GM12892 (cell line): ENCODE measurements at places on chromosomes 5 and 9.

DNA sequence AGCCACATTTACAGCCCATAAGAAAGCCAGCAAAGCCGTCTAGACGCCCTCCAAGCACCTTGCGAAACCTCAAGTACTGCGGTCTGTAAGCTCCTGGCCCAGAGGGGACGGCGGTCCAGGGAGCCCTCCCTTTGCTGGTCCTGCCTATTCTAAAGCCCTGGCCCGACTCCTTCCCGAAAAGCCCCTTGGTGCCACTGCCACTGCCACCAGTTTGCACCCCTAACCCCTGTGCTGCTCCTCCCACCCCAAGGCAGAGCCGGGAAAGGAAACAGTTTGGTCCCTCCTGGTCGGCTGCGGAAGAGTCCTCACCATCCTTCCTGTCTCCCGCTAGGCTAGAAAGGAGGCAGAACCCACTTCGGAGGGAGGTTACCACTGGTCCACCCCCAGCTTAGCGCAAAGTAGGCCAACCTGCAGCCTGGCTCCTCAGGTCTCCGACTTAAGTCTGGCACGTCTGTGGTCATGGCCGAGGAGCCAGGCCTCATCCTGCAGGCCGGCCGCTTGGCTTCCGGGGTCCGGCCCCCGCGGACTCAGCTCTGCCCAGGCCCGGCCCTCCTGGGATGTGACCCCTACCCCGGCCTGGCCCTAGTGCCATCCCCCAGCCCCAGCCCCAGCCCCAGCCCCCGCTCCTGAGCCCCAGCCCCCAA lies 916 bp downstream of the TOR1A start:
- no peak for DNase-seq

GRCh38 chr5:108536321-108536720 lies 154.4 kb upstream of the FBXL17 start:
- no peak for DNase-seq

GRCh38 chr9:101449071-101449721 lies 13.6 kb upstream of the ALDOB start:
- DNase-seq = peak; percentile 50

- DNase-seq = no peak
Measured at GRCh38 chr5:164578911-164579310, 1073.5 kb downstream of the MAT2B start.

- DNase-seq = peak; percentile 85
Measured at GRCh38 chr9:112717661-112718331, at the start of gene INIP. INIP (minus strand) TSS chr9:112718117; CDS start chr9:112716485, 1,632 bp downstream.

- DNase-seq = no peak
Measured at GRCh38 chr9:7967093-7967827, 167.7 kb upstream of the DMAC1 start.

DNA sequence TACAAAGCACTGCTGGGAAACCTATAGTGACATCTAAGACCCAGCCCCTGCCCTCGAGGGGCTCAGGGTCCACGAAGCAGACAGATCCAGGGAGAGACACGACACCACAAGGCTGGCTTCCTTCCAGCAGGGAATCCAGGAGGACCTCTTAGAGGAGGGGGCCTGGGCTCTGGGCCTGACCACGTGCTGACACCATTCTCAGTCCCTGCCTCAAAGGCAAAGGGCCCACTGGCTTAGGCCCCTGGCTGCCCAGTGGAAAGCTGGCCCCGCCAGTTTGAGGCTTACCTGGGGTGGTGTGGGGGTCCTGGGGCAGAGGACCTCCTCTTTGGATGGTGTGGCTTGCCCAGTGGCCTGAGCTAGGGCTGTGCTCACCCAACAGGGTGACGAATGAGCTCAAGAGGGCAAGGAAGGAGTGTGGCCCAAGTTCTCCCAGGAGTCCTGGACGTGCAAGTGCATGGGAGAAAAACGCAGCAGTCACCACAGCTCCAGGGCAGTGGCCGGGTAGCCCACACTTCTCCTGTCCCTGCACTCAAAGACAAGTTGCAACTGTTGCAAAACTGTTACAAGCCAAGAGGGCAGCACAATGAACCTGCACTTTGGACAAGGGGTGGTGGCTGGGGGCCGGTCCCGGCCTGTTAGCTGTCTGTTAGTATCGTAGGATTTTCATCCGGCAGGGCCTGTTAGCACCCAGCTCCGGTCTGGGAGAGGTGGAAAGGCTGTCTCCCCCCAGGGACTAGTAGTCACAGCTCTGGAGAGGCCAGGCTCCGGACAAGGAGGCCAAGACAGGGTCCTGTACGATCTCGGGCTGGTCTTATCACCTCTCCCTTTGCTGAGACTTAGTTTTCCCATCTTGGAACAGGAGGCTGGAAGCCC lies 1.5 kb upstream of the SARDH start:
- DNase-seq = no peak
